ENCODE measurements at places on chromosomes 6 and 20.

DNA sequence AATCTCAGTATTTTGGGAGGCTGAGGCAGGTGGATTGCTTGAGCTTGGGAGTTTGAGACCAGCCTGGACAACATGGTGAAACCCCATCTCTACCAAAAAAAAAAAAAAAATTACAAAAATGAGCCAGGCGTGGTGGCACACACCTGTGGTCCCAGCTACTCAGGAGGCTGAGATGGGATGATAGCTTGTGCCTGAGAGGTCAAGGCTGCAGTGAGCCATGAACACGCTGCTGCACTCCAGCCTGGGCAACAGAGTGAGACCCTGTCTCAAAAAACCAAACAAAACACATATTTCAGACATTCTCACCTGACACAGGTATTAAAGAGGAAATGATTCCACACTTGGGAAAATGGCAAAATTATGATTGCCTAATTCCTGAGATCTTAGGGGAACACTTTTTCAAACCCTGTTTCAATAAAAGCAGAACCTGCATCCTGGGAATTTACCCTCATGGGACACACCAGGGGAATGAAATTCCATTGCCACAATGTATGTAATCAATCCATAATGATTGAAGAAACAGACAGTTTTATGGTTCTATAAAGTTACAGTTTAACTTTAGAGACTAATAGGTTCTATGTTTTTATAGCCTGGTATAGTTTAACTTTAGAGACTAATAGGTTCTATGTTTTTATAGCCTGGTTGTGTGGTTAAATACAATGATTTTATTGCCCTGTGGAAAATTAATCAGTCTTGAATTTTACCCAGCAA lies 29.6 kb upstream of the DNAAF9 start:
- DNase-seq, result no peak

DNA sequence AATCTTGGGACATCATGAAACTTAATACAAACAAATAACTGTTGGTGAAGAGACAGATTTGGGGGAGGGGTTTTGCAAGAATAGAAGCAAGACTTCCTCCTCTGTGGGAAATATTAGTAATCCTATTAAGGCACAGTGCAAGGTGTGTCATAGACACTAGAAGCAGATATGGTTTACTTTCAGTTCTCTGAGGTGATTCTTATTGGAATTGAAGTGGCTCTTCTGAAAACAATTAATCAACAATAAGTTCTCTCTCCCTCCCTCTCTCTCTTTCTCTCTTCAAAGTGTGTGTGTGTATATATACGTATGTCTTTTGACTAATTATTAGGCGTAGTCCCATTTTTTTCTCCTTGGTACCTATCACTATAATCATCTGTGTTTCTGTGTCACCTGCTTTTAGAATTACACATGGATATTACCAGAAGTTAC lies 99.8 kb downstream of the HIVEP2 start:
- DNase-seq, result no peak

DNA sequence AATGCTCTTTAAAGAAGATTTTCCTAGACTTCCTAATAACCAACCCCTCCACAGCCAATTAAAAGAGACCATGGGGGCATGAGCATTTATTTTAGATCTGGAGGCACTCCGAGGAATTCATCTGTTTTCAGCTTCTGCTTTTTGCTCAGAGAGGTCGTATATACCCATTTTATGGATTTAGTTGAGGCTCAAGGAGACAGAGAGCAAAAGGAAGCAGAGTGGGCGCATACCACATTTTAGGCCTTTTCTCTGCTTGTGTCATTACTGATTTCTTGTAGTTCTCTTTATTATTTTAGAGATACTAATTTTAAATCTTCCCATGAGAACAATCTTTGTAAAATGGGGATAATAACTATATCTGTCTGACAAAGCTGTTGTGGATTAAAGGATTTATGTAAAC lies 129.6 kb upstream of the IFNGR1 start:
- no peak for DNase-seq

DNA sequence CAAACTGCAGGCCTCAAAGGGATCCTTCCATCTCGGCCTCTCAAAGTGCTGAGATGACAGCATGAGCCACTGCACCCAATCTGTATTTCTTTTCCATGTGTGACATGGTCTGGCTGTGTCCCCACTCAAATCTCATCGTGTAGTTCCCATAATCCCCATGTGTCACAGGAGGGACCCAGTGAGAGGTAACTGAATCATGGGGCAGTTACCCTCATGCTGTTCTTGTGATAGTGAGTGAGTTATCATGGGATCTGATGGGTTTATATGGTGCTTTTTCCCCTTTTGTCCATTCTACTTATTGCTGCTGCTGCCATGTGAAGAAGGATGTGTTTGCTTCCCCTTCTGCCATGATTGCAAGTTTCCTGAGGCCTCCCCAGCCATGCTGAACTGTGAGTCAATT lies 10.3 kb upstream of the BRPF3 start:
- DNase-seq, result no peak

- no peak for DNase-seq
These were observed 60.8 kb downstream of the OGFRL1 start for GRCh38 chr6:71349395-71349794.

- DNase-seq, result no peak
These were observed 68.8 kb downstream of the CYB5R4 start for GRCh38 chr6:83928286-83928685.

GRCh38 chr20:34874094-34874654 lies 1.5 kb upstream of the GGT7 start:
- DNase-seq, result no peak

DNA sequence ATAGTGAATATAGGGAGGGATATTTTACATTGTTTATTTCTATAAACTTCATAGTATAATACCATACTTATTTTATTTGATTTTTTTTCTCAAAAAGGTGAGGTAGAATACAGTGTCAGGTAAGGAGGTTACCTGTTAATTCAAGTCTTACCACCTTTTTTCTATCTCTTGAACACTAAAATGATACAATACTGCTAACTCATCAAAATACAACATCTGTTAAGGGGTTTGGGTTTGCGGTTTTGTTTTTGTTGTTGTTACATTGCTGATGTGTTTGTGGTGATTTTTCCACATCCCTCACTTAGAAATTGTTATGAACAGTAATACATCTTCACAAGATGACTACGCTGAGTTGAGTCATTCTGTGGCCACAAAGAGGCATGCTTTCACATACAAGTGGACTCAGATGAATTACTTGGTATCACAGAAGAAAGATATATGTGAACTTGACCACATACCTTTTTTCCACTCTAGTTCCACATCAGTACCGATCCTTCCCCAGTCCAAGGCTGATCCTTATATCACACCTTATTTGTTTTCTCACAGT lies 139.4 kb upstream of the ID4 start:
- no peak for DNase-seq

- DNase-seq, result no peak
These were observed 195.5 kb upstream of the PDE10A start for GRCh38 chr6:165858586-165858985.

DNA sequence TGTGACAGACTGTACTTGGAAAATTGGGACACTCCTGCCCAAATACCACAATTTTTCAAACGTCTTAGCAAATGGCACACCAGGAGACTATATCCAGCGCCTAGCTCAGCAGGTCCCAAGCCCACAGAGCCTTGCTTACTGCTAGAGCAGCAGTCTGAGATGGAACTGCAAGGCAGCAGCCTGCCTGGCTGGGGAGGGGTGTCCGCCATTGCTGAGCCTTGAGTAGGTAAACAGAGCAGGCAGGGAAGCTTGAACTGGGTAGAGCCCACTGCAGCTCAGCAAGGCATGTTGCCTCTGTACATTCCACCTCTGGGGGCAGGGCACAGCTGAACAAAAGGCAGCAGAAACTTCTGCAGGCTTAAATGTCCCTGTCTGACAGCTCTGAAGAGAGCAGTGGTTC lies 1003.3 kb upstream of the MAP3K7 start:
- DNase-seq, result no peak

DNA sequence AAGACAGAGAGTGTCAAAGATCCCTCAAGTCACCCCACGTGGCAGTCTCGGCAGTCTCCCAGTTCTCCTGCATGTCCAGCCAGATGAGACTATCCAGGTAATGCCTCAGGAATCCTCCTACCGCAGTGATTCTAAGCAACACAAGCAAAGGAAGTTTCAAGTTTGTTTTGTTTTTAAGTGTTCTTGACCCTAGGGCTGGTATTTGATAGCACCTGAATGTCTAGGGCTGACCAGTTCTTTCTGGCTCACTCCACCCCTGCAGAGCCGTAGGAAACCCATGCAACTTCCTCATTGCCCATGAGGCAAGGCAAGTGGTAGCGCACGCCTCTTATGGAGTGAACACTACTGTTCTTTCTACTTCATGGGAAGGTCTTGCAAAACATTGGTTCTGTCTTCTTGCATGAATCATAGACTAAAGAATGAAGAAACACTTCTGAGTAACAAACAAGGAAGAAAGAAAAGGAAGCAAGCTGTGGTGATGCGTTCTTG lies 24.8 kb upstream of the FOXQ1 start:
- no peak for DNase-seq

DNA sequence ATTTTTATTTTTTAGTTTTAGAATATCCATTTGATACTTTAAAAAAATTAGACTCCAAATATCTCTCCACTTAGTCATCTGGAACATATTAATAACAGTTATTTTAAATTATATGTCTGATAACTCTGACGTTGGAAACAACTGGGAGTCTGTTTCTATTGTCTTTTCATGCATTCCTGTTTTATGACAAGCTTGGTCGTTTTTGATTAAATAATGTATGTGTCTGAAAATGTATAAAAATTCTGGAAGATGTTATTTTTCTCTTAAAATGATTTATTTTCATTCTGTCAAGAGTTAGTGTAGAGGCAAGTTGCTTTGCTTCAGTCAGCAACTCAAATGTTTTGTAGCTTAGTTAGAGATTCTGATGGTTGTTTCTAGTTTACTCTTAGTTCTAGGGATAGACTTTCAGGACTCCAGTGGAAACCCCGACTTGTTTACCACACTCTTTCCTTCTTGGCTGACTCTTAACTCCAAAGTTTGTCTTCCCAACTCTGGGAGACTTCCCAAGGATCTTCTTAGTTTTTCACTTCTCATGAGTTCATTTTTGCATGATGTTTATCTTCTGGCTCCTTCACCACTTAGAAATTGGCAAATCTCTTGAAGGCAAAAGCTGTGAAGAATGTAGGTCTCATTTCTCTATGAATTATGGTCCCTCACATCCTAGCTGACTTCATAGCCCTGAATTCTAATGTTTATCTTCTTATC lies 190.9 kb downstream of the LAMA2 start:
- DNase-seq, result no peak

- no peak for DNase-seq
These were observed 65.9 kb downstream of the VEGFA start for GRCh38 chr6:43835872-43836419.

DNA sequence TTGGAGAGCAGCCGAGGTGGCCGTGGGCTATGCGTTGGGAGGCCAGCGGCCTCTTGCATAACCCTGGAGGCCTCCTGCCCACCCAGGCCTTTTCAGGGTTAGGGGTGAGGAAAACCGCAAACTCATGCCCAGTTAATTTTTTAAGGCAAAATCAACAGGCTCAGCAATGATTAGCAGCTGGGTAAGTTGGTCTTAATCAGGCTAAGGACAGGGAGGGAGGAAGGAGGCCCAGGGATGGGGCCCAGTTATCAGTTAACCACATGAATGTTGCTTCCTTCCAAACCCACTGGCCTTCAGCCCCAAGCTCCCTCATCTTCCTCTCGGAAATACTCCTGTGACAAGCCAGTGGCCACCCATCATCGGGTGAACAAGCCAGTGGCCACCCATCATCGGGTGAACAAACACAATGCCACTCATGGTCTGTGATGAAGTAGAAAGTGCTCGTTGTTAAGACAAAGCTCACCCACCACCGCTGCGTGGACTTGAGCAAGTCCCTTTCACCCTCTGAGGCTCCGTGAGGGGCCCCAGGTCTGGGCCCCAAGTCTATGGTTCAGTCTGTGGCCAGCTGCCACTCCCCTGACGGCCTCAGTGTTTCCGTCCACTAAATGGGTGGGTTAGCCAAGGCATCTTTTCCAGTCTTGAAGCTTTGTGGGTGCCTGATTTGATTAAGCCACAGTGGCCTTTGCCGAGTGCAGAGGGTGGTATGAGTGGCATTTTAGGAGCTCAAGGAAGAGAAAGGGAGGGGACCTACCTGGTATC lies 39.4 kb downstream of the HNF4A start:
- no peak for DNase-seq

DNA sequence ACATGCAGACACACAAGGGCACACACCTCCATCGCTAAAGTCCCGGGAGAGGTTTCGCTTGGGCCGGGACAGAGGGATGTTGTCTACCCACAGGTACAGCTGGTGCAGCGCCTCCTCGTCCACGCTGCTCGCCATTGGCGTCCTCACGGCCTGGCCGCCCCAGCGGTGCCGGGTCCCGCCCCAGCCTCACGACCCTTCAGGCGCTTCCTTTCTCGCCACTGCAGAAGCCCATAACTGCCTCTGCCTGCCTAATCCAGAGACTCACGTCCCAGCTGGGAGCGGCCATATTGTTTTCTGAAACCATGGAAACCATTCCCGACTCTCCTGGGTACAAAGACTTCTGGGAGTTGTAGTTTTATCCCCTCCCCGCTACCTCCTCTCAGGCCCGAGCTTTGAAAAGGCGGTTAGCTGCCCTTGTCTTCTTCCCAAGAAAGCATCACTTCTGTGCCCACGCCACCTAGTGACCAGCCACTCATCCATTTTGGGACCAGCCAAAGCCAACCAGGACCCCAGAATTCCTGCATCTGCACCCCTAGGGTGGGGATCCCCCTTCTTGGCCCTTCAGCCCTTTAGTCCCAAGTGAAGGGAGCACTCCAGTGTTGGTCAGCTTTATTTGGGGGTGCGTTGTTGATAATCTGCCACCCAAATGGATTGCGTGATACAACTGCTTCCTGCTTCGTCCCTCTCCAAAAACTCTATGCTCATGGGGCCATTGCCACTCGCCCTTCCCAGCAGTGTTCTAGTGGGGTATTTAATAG lies at the start of gene SPEF1:
TSS of gene SPEF1 (minus strand) at position 296 of the 758 bp plus-strand sequence. CDS start at position 135, 161 bp downstream.
- DNase-seq, result peak; percentile 77

GRCh38 chr6:63440594-63440993 lies 120.8 kb upstream of the LGSN start:
- no peak for DNase-seq

GRCh38 chr6:47671777-47672176 lies 26.6 kb upstream of the ADGRF4 start:
- no peak for DNase-seq

- no peak for DNase-seq
These were observed 12.1 kb upstream of the RAB5IF start for GRCh38 chr20:36593347-36593929.

DNA sequence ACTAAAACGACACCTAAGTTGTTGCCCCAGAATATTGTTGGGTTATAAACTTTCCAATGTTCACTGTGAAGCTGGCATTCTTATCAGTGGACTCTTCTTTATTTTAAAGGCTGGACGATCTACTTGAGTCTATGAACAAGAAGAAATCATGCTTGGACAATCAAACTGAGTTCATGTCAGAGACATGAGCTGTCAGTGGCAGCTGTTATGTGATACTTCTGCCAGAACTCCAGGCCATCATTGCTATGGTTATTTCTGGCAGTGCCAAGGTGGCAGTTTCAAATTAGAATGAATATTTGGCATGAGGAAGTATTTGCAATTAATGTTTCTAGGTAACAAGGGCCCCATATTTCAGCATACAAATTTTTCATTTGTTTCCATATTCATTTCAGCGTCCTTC lies 417.3 kb downstream of the LMBRD1 start:
- no peak for DNase-seq
